ENCODE measurements at places on chromosomes 7 and 10. TPM values are rescaled to one million over a fixed set of nuclear protein-coding genes. Genes with fewer than 3 reads are reported as not detected.

HOXA13 gene
- total RNA-seq: 0.06 TPM

ZNF853 gene
- 0.38 TPM for total RNA-seq

OR9A2 gene
- not detected for total RNA-seq

NACAD gene
- total RNA-seq: 2.9 TPM

SCIN gene
- 0.40 TPM for total RNA-seq

GPR37 gene
- total RNA-seq: not detected

SPOCK2 gene
- 0.06 TPM for total RNA-seq

SLC39A12 gene
- total RNA-seq: not detected

LIPK gene
- 0.17 TPM for total RNA-seq

GSAP gene
- total RNA-seq: 24.8 TPM

TMEM184A gene
- 0.06 TPM for total RNA-seq

VIPR2 gene
- not detected for total RNA-seq

C10orf105 gene
- total RNA-seq: not detected

FAM180A gene
- total RNA-seq: 3.7 TPM

GPR85 gene
- total RNA-seq: 9.1 TPM

CLEC2L gene
- total RNA-seq: not detected

IGFBP1 gene
- 0.23 TPM for total RNA-seq

OR2A1 gene
- not detected for total RNA-seq

All from LHCN-M2 (cell line).